ENCODE measurements at places on chromosomes 7 and 10.

DNA sequence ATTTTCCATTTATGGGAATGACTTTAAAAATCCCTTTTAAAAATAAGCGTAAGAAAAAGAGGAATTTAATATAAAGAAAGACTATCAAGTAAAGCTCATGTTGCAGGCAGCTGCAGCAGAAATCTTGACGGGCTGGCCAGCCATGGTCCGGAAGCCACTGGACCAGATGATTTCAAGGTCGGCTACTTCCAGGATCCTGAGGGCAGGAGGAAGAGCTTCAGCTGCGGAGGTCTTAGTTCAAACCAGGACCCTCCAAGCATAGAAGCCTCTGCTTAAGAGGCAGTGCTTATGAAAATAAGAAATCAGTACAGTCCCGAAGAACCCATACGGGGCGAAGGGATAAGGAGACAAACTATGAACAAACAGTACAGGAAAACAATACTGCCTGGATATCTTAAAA lies 220.2 kb upstream of the CELF2 start:
- DNase-seq, result no peak

DNA sequence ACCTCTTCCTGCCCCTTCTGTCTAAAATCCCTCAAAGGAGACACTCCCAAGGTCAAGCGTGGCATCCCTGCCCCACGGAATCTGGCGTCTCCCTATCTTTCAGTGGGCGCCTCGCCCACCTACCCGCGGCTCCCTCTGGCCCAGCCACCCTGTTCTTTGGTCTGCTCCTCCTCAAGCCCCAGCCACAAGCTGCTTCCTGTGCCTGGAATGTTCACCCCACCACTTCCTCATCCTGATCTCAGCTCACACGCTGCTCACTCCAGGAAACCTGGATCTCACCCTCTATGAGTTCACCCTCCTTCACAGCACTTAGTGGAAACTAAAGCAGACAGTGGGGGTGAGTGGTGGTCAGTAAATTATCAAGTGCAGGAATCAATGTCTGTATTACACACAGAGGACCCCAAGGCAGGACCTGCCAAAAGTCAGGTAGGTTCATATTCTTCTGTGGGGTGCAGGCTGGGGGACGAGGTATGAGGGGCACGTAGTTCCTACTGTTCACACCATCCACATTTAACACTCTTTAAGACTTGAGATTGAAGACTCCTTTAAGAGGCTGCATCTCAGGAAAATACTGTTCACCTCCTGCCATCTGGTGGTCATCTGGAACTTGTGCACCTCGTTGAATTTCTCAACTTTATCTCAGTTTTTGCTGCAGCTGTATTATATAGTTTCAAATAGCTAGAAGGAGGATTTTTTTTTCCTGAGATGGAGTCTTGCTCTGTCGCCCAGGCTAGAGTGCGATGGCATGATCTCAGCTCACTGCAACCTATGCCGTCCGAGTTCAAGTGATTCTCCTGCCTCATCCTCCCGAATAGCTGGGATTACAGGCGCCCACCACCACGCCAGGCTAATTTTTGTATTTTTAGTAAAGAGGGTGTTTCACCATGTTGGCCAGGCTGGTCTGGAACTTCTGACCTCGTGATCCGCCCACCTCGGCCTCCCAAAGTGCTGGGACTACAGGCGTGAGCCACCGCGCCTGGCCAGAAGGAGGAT lies 166.6 kb downstream of the ARHGAP21 start:
- no peak for DNase-seq

GRCh38 chr10:97228130-97228774 lies 42.5 kb upstream of the SLIT1 start:
- no peak for DNase-seq

- no peak for DNase-seq
Observed at GRCh38 chr10:77355844-77356243, 281.8 kb downstream of the KCNMA1 start.

DNA sequence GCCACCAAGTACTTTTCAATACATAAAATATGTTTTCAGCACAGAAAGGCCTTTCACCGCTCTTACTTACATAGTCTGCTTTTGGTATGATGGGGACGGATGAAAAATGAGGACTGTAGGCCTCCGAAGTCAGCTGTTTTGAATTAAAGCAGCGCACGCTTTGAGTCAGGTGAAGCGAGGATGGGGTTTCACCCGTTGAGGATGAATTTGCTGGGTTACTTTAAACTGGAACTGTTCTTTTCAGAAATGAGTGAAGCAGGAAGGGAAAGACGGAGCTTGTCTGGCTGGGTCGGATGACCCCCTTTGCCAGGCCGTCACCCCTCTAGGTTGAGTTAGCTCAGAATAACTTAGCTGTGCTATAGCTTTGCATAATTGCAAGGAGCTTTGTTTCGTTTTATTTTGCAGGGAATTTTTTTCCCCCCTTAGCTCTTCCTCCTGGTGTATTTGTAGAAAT lies 40.0 kb downstream of the CUX1 start:
- DNase-seq, result no peak

GRCh38 chr7:25812086-25812850 lies 339.7 kb upstream of the NFE2L3 start:
- no peak for DNase-seq

DNA sequence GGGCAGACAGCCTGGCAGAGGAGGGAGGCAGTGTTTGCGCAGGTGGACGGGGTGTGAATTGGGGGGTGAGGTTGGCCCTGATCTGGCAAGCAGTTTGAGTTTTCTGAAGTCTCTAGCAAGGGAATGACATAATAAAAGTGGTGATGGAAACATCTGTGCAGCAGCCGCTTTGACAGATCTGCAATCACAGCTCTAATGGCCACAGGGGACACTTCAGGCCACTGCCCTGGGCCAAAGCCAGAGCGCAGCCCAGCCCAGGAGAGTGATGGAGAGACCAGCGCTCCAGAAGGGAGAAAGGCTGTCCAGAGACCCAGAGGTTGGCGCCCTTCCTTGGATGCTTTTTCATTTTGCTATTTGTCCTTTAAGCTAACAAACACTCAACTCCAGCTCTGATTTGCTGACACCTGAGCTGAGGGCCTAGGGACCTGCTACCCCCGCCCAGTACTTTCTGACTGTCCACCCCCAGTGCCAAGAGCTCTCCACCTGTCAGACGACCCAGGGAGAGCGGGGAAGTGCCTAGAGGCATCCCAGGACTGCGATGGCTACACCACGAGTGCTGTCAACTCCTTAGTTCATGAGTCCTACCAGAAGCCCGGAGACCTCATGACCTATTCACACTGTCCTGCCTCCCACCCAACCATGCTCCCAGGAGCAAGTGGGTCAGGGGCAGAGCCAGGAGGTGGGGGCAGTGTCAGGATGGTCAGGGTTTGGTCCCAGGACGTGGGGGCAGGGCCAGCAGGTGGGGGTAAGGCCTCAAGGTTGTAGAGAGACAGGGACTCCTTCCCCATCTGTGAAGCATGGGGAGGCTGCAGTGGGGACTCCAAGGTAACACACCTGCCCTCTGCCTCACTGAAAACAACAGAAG lies 112.6 kb downstream of the PRKAG2 start:
- no peak for DNase-seq

- DNase-seq, result no peak
Observed at GRCh38 chr7:154857728-154858681, 144.9 kb downstream of the PAXIP1 start.

DNA sequence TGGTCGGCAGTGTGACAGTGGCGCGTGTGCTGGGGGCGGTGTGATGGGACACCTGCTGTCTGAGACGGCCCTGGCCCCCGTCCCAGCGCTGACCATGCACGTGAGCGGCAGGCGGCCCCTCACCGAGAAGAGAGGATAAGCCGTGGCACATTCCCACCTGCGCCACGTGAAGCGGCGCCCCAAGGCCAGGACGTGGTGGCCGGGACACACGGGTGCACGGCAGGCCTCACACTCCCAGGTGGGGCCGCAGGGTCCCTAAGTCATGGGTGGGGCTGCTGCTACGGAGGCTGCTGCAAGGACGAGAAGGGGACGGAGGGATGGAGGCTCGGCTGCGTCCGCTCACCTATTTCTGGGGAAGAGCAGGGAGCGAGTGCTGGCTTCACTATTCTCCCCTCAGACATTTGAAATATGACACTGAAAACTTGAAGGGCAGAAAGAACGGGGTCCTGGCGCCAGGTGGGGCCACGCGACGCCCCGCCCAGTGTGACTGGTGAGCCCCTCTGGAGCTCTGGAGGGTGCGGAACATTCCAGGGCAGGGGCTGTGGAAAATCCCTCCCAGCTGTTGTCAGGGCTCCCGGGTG lies 7.5 kb downstream of the CYP2W1 start:
- DNase-seq, result no peak

DNA sequence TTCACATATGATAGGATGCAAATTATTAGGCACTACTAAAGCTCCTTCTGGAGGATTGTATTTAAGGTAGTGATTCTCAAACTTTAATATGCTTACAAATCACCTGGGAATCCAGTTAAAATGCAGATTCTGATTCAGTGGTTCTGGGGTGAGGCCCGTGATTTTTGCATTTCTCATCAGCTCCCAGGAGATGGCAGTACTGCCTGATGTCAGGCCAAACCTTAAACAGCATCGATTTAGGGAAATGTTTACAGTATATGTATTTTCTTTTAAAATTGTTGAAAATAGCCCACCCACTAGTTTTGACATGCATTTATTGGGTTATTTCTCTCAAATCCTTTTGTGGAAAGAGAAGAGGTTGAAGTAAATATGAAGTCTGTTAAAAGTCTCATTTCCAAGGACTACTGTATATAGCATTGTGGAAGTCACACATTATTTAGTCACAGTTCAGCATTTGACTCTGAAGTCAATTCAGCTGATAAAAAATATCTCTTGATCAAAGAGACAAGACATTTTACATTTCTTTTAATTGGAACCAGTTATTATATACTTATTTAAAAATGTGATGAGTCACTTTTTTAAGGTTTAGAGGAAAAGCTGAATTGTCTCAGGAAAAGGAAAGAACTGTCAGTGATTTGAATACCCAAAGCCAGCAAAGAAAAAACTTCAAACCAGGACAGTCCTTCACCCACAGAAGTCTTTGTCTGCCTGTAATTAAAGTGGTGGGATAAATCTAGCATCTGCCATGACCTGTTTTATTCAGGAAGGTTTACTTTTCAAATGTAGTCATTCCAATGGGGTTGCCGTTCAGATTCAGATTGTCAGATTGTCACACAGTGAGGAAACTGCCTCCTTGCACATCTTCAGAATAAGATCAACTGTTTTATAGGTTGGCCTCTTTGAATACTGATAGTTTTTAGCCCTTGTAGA lies 21.1 kb upstream of the HBP1 start:
- peak; percentile 28 for DNase-seq

DNA sequence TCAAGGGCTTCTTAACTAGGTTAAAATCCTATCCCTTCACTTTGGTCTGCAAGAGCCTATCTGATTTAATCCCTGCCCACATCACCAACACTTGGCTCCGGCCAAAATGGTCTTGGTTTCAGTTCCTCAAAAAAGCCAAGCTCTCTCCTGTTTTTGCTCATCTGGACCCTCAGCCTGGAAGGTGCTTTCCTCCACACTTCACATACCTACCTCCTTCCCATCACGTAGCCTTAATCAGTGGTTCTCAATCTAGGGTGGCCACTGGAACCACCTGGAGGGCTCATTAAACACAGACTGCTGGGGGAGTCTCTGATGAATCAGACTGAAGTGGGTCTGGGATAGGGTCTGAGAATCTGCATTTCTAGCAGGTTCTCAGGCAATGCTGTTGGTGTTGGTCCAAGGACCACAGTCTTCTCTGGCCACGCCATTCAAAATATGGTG lies 227.0 kb upstream of the AOAH start:
- no peak for DNase-seq

DNA sequence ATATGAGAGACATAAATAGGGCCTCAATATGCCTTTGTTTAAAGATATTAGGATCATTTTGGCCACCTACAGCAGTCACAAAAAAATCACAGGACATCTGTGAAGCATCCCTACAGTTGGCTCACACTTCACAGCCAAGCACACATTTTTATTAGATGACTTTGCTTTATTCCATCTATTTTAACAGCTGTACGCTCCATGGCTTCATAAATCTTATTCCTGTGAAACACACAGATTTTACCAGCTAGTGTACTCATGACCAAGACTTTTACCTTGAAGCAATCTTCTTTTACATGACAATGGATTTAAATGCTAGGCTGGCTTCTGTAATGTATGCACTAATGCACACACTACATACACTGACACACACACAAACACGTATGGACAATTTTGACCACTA lies 254.8 kb upstream of the PITRM1 start:
- DNase-seq, result no peak

DNA sequence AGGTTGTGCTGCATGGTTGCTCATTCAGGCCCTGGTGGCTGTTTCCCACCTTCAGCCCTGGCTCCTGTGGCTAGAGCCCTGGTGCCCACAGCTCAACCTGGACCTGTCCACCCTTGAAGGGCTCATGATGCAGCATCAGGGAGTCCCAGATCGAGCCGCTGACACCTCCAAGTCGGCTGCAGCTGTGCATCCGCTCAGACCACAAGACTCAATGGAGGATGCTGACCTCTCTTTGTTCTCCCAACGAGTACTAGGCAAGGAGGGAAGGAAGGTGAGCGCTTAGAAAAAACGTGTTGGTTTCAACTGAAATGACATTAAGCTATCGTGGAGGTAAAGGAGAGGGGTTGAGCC lies 9.5 kb upstream of the C10orf95 start:
- DNase-seq, result no peak

- DNase-seq, result no peak
Observed at GRCh38 chr10:132693676-132694075, 92.3 kb downstream of the NKX6-2 start.

DNA sequence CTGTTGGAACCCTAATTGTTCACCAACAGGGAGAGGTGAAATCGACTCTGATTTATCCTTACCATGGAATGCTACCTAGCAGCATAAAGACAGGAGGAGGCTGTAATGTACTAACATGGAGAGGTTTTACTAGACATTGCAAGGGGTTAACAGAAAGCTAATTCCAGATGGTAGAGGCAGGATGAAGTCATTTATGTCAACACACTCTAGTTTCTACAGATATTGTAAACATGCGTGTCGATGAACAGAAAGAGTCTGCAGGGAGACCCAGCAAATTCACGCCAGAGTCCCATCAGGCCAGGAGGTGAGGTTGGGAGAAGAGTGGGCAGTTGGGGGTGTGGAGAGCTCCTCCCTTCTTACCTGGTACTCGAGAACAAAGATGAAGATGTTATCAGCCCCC lies 7.0 kb downstream of the NPC1L1 start:
- DNase-seq, result no peak

DNA sequence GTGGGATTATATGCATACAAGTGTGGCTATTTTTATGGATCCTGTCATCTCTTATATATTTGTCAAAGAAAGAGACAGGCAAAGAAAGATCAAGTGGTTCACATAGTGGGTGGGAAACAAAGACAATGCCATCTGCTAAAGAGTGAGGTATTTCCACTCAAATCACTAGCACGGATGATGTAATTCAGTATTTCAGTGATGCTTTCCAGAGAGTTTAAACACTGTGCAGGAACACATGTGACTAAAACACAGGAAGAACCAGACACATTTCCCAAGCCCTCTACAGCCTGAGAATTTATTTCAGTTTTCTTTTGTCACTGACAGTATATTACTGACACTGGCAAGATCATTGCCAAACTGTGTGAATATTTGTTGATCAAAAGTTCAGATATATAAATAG lies 885.7 kb upstream of the CELF2 start:
- DNase-seq, result no peak

All from activated CD4-positive, alpha-beta T cell treated with anti-CD3 and anti-CD28 coated beads, Interleukin-2, amount 50 U/mL, for 1 hour (primary cell).